Natural killer cell treated with Interleukin-12 subunit alpha and Interleukin-12 subunit beta and Interleukin-15 and Interleukin-18, amount 100 ng/mL, for 72 hours (primary cell): ENCODE measurements at places on chromosomes 2 and 18. TPM values are rescaled to one million over a fixed set of nuclear protein-coding genes. Genes with fewer than 3 reads are reported as not detected.

- H3K4me1 ChIP-seq, result no peaks in the 10 kb centered on the region
- DNase-seq, result peak; percentile 45
- no peaks in the 10 kb centered on the region for H3K36me3 ChIP-seq
- no peak overlapping the region for H3K27ac ChIP-seq
Observed at GRCh38 chr2:240235149-240235803, 94.8 kb upstream of the OTOS start.

DNA sequence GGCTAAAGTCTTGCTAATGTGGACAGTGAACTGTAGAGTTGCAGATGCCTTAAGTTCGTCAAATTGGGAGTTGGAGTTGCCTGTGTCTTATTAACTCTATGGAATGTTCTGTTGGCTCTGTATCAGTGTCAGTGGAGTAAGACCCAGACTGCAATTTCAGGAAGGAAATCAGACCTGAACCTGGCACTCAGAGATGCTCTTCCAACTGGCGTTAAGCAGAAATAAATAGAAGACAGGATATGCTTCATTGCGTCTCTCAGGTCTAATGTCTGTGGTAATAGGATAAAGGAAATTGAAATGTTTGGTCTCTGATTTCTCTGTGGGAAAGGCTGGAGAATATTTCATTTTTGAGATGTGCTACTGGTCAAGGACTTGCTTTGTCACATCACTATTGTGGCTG, 846.7 kb upstream of the ID2 start:
- no peak overlapping the region for H3K4me3 ChIP-seq
- no peaks in the 10 kb centered on the region for H3K36me3 ChIP-seq
- H3K4me1 ChIP-seq, result peaks cover 14% of the 10 kb centered on the region
- no peak overlapping the region for H3K27ac ChIP-seq
- DNase-seq, result no peak

DNA sequence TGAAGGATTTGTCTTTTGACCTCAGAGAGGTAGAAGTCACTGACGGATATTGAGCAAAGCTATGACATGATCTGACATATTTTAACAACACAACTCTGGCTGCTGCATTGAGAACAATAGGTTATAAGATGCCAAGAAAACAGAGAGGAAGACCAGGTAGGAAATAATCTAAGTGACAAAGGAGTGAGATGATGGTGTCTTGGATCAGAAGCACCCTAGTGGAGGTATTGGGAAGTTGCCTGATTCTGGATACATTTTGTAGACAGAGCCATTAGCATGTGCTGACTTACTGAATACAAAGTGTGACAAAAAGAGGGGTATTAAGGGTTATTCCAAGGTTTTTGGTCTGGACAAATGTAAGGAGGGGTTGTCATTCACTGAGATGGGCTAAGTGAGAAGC, 1438.1 kb downstream of the DPP10 start:
- H3K36me3 ChIP-seq, result peaks cover 6% of the 10 kb centered on the region
- no peak for DNase-seq
- no peak overlapping the region for H3K4me3 ChIP-seq
- H3K4me1 ChIP-seq, result no peaks in the 10 kb centered on the region
- H3K27me3 ChIP-seq, result no peaks in the 10 kb centered on the region

- no peak overlapping the region for H3K27ac ChIP-seq
- no peaks in the 10 kb centered on the region for H3K27me3 ChIP-seq
- no peak overlapping the region for H3K4me3 ChIP-seq
- H3K36me3 ChIP-seq, result no peaks in the 10 kb centered on the region
Observed at GRCh38 chr2:165843351-165843750, 49.3 kb upstream of the GALNT3 start.

- no peaks in the 10 kb centered on the region for H3K27me3 ChIP-seq
- no peak overlapping the region for H3K4me3 ChIP-seq
- H3K27ac ChIP-seq, result no peak overlapping the region
- no peaks in the 10 kb centered on the region for H3K36me3 ChIP-seq
Observed at GRCh38 chr2:226477221-226478108, 322.2 kb downstream of the IRS1 start.

- no peak for DNase-seq
- H3K36me3 ChIP-seq, result no peaks in the 10 kb centered on the region
- H3K4me3 ChIP-seq, result peak overlapping the region; percentile 54
- peaks cover 2% of the 10 kb centered on the region for H3K27me3 ChIP-seq
- H3K4me1 ChIP-seq, result peaks cover 15% of the 10 kb centered on the region
Observed at GRCh38 chr18:3526421-3527354, 76.7 kb downstream of the TGIF1 start.

GRCh38 chr18:13449651-13450050, 231.1 kb downstream of the LDLRAD4 start:
- peaks cover 4% of the 10 kb centered on the region for H3K27me3 ChIP-seq
- no peak for DNase-seq
- no peaks in the 10 kb centered on the region for H3K4me1 ChIP-seq
- no peak overlapping the region for H3K4me3 ChIP-seq

- peaks cover 21% of the 10 kb centered on the region for H3K4me1 ChIP-seq
- H3K36me3 ChIP-seq, result no peaks in the 10 kb centered on the region
- H3K4me3 ChIP-seq, result no peak overlapping the region
- H3K27me3 ChIP-seq, result no peaks in the 10 kb centered on the region
Observed at GRCh38 chr18:49752095-49752457, 61.3 kb downstream of the ACAA2 start.

GRCh38 chr2:46982351-46983064, 66.9 kb upstream of the MCFD2 start:
- peak overlapping the region; percentile 96 for H3K27ac ChIP-seq
- no peak for DNase-seq
- H3K36me3 ChIP-seq, result no peaks in the 10 kb centered on the region
- no peaks in the 10 kb centered on the region for H3K27me3 ChIP-seq

GRCh38 chr2:171505374-171505773, 16.9 kb upstream of the CYBRD1 start:
- peaks cover 2% of the 10 kb centered on the region for H3K27me3 ChIP-seq
- no peak overlapping the region for H3K4me3 ChIP-seq
- no peaks in the 10 kb centered on the region for H3K36me3 ChIP-seq
- no peak for DNase-seq

DNA sequence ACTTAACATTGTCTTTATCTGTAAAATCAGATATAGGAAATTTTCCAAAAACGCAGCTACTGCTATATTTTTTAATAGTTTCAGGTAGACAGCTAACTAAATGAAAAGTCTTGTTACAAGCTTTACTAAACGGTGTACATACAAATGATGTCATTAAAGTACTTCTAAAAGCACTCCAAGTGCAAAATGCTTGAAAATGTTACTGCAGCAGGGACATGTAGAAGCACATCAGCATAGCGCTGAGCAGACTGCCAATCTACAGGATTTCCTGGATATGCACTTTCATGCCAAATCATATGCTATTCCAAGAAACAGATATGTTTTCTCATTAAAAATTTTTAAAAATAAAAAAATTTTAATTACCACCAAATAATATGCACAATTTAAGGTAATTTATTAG, 61.7 kb downstream of the SMAD2 start:
- no peak overlapping the region for H3K4me3 ChIP-seq
- no peaks in the 10 kb centered on the region for H3K27me3 ChIP-seq
- peaks cover 11% of the 10 kb centered on the region for H3K36me3 ChIP-seq

- H3K27me3 ChIP-seq, result no peaks in the 10 kb centered on the region
- no peak overlapping the region for H3K4me3 ChIP-seq
- H3K36me3 ChIP-seq, result no peaks in the 10 kb centered on the region
- no peak overlapping the region for H3K27ac ChIP-seq
- peaks cover 28% of the 10 kb centered on the region for H3K4me1 ChIP-seq
- DNase-seq, result no peak
Observed at GRCh38 chr2:219125886-219126270, 34.7 kb downstream of the NHEJ1 start.

DNA sequence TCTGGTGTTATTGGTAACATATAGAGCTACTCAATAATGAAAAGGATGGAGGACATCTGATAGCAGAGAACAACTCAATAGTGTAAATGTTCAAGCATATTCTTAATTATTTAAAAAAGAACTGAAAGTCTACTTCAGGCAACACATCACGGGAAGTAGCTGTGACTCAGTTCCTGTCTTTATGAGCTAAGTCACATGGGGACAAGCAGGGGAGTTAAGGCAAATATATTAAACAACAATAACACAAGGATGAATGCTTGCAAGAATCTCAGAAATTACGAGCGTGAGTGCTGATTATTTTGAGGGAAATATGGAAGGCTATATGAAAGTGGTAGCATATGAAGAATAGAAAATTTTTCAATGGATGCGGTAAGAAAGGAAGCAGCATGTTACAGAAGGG, 4.0 kb upstream of the HNMT start:
- H3K27ac ChIP-seq, result no peak overlapping the region
- no peak for DNase-seq
- no peaks in the 10 kb centered on the region for H3K27me3 ChIP-seq
- no peak overlapping the region for H3K4me3 ChIP-seq

DNA sequence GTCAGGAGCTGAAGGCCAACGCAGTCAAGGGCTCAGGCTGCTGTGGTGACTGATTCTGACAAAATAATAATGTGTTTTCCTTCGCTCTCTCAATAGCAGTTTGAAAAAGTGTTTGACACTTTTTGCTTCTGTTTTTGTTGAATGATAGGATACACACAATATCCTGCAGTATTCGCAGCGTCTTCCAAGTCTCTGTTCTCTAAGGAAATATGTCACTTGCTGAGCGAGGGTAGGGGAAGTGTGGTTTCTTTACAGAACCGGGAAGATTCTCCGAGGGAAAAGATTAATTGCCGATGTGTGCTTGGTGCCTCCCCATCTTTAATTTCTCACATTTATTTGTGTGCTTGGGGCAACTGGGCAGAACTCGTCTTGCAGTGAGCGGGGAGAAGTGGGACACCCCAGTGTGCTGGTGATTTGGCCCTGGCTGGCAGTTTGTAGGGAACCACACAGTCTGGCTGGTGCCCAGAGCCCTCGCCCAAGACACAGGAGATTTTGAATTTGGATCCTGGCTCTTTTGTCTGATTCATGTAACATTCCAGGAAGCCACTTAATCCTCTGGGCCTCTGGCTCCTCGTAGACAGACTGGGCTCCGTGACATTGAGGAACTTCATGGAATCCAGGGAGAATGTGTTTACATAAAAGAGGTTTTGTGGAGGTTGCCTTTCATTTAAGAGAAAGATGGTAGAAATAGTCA, 169.4 kb downstream of the LDLRAD4 start:
- no peaks in the 10 kb centered on the region for H3K27me3 ChIP-seq
- no peaks in the 10 kb centered on the region for H3K36me3 ChIP-seq
- no peak overlapping the region for H3K4me3 ChIP-seq
- peaks cover 3% of the 10 kb centered on the region for H3K4me1 ChIP-seq
- H3K27ac ChIP-seq, result no peak overlapping the region
- no peak for DNase-seq

DNA sequence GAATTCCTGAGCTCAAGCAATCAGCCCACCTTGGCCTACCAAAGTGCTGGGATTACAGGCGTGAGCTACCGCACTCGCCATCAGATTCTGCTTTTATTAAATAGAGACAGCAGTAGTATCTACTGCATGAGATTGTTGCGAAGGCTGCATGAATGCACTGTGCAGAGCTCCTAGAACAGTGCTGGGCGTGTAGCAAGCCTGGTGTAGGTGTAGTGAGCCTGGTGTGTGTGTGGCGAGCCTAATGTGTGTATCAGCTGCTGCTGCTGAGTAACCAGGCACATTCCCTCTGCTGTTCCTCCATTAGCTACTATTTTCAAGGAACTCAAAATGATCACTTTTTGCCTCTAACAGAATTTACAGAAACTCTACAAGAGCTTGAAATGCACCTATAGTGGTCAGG, 57.6 kb downstream of the PTPRM start:
- no peak for DNase-seq
- H3K27ac ChIP-seq, result no peak overlapping the region
- H3K36me3 ChIP-seq, result no peaks in the 10 kb centered on the region
- no peaks in the 10 kb centered on the region for H3K4me1 ChIP-seq
- H3K27me3 ChIP-seq, result no peaks in the 10 kb centered on the region

GRCh38 chr2:164840458-164840929, 1.1 kb downstream of the COBLL1 start:
- peaks cover 8% of the 10 kb centered on the region for H3K4me1 ChIP-seq
- peak overlapping the region; percentile 36 for H3K4me3 ChIP-seq
- H3K27me3 ChIP-seq, result peaks cover 14% of the 10 kb centered on the region
- DNase-seq, result no peak

DNA sequence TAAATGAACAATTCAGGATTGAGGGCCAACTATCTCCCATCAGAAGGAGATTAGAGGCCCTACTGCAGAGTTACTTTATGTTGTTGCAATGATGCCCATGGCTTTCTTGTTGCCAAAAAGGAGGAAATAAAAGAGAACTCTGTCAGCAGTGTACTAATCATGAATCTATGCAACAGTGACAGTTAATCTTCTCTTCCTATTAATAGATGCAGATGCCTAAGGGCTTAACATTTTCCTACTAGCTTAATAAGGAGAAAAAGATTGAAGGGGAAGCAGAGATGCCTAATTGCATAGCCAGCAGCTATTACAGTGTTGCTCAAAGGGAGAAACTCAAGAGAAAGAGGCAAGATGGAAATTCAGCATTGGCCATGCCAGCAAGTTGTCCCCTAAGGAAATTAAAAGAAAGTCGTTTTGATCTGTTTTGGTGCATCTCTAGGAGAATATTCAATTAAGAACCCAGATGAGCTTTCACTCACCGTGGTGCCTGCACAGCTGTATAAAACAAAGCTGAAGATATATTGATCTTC, 107.1 kb upstream of the KCNJ3 start:
- no peaks in the 10 kb centered on the region for H3K36me3 ChIP-seq
- no peaks in the 10 kb centered on the region for H3K27me3 ChIP-seq
- DNase-seq, result no peak
- H3K4me3 ChIP-seq, result no peak overlapping the region

The RGPD4 gene
- total RNA-seq, result 0.07 TPM

The KCNE4 gene
- not detected for total RNA-seq

The IL1RN gene
- total RNA-seq, result 3.3 TPM

The RAD51AP2 gene
- total RNA-seq, result not detected
